HS-5 (cell line): ENCODE measurements at places on chromosomes 4 and X.

DNA sequence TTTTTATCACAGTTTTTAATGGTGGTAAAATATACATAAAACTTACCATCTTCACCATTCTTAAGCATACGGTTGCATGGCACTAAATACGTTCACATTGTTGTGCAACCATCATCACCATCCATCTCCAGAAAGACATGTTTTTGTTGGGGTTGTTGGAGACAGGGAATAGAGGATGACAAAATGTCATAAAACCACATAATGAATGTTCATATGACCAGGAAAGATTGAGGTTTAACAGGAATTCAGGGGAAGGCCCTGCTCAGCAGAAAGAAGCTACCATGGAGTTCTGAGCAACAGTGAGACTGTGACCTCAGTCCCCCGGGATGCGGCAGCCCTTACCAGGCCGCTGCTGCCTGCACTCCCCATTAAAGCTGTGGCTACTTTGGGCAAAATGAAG, 63.9 kb upstream of the TRIM2 start:
- no peak for DNase-seq

DNA sequence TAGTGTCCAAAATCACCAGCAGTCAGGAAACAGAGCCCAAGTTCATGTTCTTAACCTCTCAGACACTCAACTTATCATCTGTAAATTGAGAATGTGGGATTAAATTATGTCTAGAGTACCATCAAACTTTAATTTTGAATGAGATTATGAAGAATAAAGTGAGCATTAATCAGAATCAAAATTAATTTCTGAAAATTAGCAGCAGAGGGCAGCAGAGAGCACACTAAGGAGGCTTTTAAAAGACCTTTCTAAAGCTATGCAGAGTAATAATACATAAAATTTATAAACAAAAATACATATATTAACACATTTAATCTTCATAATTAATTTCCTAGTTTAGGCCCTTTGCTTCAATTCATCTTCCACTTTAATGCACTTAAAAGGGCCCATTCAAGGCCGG, 7.1 kb downstream of the TASL start:
- no peak for DNase-seq

GRCh38 chrX:53421772-53422085, 725 bp downstream of the SMC1A start:
- no peak for DNase-seq

GRCh38 chr4:26191353-26191752, 129.5 kb upstream of the RBPJ start:
- DNase-seq = no peak

GRCh38 chr4:2071252-2071911, 12.3 kb downstream of the NAT8L start:
- DNase-seq = no peak
